Chondrocyte (in vitro differentiated cells): ENCODE measurements at places on chromosomes 5 and 9.
A peak's percentile ranks its signal among the peaks of the same experiment; 100 is the strongest.

- DNase-seq: peak; percentile 66
These were observed 30.6 kb upstream of the ADAMTS2 start for GRCh38 chr5:179375831-179376365.

GRCh38 chr9:89441986-89442385 lies 55.9 kb downstream of the SEMA4D start:
- no peak for DNase-seq

DNA sequence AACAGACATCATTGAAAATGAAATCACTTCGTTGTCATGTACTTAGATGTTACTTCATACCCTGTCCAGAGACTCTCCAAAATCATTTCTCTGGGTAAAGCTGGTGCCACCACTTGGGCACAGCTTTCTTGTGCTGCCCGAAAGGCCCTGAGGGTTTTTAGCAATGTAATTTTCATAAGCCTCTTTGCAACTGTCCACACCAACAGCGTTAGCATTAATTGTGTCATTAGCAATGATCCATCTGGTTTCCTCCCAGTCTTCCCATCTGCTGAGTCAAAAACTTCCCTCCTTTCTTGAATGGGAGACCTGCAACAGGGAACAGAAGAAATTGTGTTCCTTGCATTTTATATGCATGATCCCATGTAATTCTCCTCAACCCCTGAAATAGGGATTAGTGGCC lies 8.6 kb upstream of the MSX2 start:
- DNase-seq: no peak

DNA sequence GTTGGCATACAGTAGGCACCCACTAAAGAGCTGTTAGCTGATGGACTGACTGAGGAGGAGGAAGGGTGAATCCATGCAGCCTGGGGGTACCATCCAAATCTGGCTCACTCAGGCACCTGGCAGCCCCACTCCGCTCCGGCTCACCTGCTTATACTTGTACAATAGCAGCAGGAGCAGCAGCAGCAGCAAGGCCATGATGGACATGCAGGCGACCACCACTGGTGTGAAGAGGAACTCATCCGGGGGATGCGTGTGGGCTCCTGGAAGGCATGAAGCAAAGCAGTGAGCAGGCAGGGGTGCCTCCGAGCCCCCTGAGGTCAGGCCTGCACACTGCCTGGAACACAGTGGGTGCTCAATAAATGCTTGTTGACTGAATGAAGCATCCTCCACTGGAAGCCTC lies 18.3 kb downstream of the CSF1R start:
- no peak for DNase-seq

DNA sequence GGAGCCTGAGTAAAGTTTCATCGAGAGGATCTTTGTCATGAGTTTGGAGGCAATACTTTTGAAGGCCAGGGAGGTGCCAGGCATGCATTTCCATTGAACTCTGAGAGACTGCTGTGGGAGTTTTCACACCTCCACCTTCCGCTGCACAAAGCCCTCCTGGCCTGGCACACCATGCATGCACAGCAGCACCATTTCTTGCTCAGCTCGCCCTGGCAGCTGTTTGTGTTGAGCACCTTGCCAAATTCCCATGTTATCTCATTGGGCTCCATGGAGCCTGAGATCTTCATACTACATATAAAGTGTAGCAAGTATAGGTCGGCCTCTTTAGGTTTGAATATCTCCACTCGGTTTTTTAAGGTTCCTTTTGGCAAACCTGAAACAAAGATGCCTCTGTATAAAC lies 125.7 kb upstream of the CLINT1 start:
- DNase-seq: no peak

- DNase-seq: peak; percentile 79
These were observed 31.1 kb upstream of the SLC6A3 start for GRCh38 chr5:1476181-1476966.

DNA sequence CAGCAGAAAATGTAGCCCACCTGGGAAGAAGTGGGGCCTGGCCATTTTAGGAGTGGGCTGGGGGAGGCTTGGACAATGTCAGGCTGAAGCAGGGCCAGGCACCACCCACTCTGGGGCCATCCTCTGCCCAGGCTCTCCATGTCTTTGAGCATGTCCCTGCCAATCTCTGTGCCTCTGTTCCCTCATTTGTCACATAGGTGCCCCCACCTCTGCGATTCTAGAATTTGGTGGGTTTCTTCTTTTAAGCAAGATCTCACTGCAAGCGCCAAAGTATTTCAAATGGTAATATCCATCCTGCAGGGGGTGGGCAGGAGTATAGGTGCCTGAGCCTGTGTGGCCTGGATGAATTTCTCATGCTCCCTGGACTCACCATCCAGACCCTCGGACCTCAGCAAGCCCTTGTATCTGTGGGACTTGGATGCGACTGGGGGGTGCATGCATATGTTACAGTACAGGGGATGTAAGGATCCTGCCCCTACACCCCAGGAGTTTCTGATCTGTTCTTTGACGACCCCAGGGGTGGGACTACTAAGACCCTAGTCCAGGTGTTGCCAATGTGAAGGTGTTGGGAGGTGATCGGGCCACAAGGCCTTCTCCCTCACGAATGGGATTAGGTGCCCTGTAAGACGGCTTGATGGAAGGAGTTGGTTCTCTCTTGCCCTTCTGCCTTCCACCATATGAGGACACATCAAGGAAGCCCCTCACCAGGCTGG lies 4.3 kb downstream of the CD74 start:
- no peak for DNase-seq

DNA sequence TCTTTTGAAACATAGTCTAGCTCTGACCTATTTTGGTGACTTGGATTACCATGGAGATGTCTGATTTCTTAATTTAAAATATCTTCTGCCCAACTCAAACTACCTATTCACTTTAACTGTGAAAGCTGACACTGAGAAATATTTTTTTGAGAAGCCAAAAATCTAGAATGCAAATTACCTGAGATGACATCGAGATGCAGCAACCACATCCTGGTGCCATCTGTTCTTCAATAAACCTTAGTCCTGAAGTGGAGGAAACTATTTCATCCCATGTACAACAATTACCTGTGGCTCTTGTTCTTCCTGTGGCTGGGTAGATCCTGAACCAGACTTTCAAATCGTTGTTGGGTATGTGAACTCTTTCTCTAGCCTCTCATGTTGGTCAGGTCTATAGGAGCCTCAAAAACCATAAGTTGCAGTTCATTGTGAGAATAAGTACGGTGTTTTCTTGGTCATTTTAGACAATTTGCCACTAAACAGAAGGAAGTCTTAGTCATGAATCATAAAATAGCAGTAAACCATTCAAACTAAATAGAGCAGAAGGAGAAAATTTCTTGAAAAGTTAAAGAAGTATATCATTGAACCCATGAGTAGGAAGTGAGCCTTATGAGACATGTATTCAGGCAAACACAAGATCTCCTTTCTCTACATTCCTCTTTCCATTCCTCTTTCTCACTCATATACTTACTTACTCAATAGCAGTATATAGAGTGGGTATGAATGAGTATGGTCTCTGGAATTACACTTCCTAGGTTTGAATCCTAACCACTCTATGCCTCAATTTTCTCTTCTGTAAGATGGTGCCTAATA lies 176.0 kb downstream of the HMHB1 start:
- DNase-seq: no peak

DNA sequence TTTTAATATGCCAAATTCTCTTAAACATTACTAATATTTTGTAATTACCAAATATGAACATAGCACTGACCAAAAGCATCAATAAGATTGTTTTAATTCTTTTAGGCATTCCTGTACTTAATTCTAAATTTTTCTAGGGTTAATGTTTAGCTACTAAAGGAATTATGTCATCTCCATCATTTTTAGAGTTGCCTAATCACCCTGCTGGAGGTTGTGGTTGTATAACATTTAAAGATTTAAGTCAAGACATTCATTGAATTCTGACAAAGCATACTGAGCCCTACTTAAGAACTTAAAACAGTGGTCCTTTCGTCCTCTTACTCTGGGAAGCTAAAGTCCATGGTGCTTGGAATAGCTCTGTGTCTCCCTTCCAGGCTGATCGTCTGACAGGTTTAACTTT lies 28.1 kb upstream of the DAB2 start:
- DNase-seq: no peak

DNA sequence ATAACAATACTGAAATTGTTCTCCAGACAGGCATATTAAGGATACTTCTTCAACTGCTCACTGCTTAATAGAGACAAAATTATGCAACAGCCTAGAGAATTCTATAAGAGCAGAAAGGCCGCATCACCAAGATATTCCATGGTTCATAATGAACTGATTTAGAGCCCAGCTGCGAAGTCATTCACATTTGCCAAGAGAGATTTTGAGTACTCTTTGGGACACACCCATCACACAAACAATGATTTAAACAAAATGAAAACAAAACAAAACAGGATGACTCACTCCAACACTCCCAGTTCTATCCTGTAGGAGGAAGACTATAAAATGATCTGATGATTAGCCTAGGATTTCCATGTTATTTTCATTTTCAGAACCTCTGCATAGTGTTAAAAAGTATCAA lies 145.7 kb upstream of the GNA14 start:
- DNase-seq: no peak

DNA sequence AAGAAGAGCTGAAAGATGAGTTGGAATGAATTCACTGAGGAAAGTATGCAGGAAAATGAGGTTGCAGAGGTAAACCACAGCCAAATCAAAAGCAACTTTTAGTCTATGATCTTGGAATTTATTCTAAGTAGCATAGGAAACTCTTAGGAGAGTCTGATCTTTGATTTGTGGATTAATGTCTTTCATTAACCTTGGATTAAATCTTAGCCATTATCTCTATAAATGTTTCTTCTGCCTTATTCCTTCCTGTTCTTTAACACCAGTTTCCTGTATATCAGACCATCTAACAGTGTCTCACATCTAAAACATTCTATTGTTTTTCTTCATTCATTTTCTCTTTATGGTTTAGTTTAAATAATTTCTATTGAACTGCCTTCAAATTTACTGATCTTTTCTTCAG lies 187.2 kb upstream of the ANKRD55 start:
- no peak for DNase-seq

DNA sequence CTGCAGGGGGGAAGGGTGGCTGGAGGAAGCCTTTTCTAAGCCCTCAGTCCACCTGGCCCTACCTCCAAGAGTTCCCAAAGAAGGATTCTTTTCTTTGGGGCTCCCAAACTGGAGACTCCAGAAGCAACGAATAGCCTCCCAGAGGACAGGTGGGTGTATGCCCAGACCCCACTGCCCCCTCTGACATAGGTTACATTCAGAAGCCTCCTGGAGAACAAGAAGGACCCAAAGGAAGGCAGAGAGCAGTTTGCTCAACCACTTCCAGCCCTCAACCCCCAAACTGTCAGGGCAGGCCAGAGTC lies 10.3 kb downstream of the HK3 start:
- DNase-seq: no peak

DNA sequence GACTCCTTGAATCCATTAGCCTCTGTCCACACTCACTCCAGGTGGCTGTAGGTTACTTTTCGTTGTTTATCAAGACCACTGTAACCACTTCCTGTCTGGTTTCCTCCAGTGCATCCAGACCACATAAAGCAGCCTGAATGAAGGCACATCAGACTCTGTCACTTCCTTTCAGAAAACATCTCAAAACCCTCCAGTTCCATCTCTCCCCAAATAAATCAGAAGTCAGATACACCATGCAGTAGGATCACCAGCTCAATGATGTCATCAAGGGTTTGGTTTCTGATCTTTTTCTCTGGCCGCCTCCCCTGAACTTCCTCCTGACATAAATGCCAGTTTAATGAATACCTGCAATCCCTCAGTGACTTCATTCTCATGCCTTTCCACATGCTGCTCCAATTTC lies 161.2 kb downstream of the ZNF462 start:
- DNase-seq: no peak

DNA sequence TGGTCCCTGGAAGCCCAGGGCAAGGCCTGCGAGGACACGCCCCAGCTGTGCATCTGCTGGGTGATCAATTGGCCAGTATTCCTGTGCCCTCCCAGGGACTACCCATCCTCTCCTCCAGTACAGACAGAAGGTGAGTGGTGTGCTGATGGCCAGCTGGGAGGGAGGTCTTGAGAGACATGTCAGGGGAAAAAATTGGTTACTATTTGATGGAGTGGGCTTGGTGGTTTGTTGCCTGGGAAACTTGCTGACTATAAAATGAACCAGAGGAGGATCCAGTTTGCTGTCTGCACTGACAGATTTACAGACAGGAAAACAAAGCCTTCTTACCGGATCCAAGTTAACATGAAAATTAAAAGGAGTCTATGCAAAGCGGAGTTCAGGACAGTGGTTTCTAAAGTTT lies 40.3 kb downstream of the MAP1B start:
- no peak for DNase-seq

DNA sequence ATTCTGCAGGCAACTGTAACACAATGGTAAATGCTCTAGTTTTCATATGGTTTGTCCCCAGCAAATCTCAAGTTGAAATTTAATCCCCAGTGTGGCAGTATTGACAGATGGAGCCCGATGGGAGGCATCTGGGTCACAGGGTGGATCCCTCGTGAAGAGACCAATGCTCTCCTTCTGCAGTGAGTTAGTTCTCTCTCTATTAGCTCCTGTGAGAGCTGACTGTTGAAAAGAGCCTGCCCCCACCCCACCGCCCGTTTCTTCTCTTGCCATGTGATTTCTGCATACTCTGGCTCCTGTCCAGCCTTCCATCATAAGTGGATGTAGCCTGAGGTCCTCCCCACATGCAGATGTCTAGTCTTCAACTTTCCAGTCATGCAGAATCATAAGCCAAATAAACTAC lies 27.0 kb downstream of the IARS1 start:
- no peak for DNase-seq

DNA sequence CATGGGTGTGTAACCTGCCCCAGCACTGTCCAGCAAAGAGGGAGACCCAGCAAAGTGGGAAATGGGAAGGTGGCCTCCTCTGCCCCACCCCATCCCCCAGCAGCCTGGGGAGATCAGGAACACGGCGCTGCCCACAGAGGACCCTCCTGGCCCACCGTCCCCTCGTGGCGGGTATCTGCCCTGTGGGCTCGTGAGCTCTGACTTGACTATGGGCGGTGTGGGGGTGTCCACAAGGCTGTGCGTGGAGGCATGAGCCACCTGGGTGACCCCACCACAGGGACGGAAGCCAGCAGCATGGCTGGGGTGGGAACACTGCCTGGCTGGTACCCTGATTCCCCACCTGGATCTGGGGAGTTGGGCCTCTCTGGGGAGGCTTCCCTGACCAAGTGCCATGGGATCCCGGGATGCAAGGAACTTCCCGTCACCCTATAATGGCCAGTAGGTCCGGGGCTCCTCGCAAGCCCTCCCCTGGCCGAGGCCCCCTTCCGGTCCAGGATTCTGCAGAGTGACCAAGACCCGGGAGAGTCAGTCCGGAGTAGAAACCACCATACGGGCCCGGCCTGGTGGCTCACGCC lies 29.3 kb upstream of the SLC6A19 start:
- DNase-seq: peak; percentile 73

DNA sequence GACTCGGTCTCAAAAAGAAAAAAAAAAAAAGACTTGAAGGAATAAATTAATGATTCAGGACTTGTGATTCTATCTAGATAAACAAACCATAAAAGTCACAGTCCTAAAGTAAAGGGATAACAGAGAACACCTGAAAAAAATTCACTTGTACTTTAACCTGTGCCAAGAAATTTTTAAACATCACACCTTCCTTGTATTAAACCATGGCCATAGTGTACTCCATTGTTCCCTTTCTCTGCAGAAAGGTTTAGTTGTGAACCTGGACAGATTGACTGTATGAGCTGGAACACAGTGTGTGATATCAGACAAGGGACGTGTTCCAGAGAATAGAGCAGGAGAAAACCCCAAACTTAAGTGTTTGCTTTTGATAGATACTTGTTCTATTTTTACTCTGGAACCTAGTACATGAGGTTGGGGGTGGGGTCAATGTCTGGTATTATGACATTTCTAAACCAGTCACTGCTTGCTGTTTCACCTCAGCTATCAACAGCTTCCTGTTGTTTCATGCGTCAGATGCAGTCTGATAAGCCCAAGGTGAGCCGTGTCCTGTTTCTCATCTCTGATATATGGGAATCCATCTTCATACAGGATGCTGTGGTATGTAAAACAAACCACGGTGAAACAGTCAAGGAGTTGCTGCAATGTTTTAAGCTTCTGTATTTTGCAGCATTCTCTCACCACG lies 62.5 kb upstream of the ITGA1 start:
- no peak for DNase-seq
